GM18507 (cell line): ENCODE measurements at places on chromosomes 3 and 15.

GRCh38 chr15:59276225-59277178 is 69.9 kb downstream of the LDHAL6B start:
- no peak for DNase-seq

DNA sequence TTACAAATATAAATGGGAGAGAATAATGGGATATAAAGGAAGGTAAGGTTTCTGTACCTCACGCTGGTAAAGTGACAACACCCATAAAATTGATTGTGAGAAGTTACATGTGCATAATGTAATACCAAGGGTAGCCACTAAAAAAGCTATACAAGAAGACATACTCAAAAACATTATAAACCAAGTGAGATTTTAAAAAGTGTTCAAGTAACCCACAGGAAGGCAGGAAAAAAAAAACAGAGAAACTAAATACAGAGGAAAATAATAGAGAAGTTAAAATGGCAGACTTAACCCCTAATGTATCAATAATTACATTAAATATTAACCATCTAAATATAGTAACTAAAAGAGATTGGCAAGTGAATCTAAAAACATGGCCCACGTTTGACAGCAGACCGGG is 76.3 kb downstream of the PCSK6 start:
- DNase-seq, result no peak

- DNase-seq, result no peak
Measured at GRCh38 chr3:118707991-118708390, 326.7 kb downstream of the IGSF11 start.

DNA sequence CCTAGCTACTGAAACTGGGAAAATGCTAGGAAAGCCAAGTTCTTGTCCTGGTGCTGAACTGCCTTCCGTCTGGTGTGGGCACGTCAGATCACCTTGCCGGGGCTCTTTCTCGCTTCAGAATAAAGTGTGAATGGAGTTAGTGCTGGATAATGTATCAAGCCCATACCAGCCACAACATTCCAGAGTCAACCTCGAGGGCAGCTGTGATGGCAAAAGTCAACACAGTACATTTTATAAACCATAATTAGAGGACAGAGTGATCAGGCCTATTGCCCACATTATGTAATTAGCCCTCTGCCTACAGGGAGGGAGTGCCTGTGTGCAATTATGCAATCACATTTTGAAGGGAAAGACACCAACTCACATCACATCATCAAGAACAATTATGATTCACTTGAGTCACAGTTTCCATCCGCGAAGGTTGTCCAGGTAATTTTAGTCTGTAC is 165.2 kb downstream of the RORA start:
- no peak for DNase-seq

DNA sequence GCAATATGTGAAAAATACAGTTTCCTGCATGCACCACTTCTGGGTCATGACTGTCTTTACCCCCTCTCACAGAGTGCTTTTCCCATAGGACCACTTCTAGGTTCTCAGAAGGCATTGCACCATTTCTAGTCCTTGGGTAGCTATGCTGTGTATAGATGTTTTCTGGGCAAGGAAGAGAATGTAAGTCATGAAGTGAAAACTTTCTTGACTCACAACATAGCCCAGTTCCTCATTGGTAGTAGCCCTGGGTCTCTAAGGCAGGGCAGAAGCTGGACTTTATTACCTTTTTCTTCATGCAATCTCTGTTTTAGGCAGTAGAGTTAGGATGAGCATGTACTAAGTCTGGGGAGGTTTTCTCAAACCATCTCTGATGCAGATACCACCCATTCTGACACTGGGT is 203.1 kb downstream of the EPHB1 start:
- no peak for DNase-seq

DNA sequence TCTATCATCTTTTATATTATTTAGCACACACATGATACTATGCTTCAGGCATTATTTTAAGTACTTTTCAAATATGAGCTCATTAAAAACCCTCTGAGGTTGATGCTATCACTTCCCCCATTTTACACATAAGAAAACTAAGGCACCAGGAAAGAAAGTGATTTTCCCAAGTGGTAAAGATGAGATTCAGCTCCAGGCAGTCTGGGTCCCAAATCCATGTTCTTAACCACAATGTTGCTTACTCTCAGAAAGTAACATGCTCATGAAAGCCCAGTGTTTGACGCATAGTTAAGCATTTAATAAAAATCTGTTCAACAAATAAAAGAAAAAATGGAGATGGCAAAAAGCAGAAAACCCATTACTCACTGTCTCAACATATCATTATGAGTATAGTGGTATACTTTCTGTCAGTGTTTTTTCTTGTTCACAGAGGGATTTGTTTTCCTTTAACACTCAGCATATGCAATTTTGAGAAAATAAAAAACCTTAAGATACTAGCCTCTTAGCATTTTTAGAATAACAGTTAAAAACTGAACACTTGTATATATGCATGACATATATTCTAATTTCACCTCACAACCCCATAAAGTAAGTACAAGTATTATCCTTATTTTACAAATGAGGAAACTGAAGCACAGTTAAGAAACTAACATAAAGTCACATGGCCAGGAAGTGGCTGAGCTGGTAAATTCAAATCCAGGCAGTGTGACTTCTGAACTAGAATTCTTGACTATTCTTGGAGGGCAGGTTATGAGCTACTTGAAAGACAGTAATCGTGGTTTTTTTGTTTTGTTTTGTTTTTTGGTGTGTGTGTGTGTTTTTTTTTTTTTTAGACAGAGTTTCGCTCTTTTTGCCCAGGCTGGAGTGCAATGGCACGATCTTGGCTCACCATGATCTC is 10.4 kb downstream of the PEAK1 start:
- no peak for DNase-seq

- DNase-seq, result no peak
Measured at GRCh38 chr3:141279077-141279967, 47.7 kb downstream of the PXYLP1 start.

DNA sequence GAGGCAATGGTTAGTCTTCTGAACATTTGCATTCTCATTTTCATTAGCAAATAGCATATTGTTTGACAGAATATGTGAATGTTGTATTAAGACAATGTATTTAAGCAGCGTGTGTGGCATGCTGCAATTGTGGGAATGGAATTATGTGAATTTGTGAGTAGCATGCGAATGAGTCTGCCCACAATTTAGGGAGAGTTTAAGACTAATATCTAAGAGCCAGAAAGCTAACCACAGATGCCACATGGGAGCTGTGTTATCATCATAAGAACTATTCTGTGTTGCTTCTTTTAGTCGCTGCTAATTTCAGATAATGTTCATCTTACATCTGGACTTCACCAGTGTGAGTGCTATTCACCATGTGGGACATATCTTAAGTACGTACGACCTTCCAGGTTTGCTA is 494.5 kb downstream of the RBMS3 start:
- no peak for DNase-seq

- no peak for DNase-seq
Measured at GRCh38 chr3:98038286-98038685, 3.2 kb upstream of the GABRR3 start.

GRCh38 chr3:33889394-33890039 is 91.1 kb downstream of the PDCD6IP start:
- DNase-seq, result no peak

GRCh38 chr3:180466401-180467011 is 135.5 kb upstream of the TTC14 start:
- DNase-seq, result no peak

- no peak for DNase-seq
Measured at GRCh38 chr3:115478359-115478758, 145.0 kb upstream of the GAP43 start.

DNA sequence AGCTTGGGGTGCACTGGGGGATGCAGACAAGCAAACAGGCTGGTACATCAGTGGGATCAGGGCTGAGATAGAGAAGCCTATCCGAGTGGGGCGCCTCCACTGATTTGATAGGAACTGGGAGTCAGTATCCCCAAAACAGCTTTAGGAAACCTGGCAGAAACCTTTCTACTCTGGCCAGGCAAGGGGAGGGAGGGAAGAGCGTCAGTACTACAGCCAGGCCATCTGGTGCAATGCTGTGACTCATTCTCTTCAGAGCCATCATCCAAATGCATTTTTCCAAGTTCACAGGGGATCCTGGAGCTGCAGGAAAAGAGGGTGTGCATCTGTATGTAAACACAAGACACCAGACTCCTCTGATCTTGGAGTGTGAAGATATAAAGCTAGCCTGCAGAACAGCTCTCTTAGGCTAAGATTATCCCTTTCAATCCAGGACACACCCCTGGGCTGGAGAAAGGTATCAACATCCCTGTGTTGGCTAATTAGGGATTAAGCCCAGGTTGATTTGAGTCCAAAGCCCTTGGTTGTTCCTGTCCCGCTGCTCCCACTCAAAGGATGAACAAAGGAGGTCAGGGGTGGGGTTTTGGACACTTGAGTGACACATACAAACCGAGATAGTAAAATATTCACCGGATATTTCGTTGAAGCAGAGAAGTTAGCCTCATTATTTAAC is 9.3 kb downstream of the GALNT15 start:
- DNase-seq, result no peak

GRCh38 chr3:113948015-113948917 is 453 bp downstream of the ZDHHC23 start:
- peak; percentile 54 for DNase-seq

- DNase-seq, result no peak
Measured at GRCh38 chr3:127033786-127034185, 50.9 kb downstream of the PLXNA1 start.

DNA sequence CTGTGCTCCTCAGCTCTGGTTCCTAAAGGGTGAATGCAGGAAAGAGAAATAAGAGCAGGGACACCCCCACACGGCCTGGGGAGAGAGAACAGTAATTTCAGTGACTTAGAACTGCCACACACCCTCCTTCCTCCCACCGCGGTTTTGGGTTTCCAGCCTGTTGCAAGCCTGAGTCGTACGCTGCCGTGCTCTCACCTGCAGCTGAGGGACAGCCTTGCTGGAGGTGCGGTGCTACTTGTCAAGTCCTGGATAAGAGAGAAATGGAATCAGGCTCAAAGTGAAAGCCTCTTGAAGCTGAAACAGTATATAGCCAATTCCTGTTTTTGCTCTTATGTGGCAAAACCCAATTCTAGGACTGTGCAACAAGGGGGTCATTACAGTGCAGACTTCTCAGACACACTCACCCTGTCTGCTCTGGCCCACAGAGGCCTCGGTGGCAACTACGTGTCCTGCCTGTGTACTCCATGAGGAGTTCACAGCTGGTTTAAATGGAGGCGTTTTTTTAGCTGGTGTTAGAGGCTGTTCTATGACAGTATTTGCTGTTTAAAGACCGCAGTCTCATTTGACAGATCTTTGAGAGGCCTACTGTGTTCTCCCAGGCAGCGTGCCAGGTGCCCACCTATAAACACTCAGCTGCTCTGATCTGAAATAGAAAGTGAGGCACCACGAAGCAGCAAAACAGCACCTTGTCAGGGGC is 42.9 kb downstream of the TBC1D2B start:
- DNase-seq, result peak; percentile 28

- DNase-seq, result peak; percentile 78
Measured at GRCh38 chr3:52685285-52685708, 416 bp downstream of the PBRM1 start.

- no peak for DNase-seq
Measured at GRCh38 chr3:51502562-51502910, 2.7 kb upstream of the DCAF1 start.

GRCh38 chr3:118991775-118992174 is 42.9 kb downstream of the IGSF11 start:
- DNase-seq, result no peak

DNA sequence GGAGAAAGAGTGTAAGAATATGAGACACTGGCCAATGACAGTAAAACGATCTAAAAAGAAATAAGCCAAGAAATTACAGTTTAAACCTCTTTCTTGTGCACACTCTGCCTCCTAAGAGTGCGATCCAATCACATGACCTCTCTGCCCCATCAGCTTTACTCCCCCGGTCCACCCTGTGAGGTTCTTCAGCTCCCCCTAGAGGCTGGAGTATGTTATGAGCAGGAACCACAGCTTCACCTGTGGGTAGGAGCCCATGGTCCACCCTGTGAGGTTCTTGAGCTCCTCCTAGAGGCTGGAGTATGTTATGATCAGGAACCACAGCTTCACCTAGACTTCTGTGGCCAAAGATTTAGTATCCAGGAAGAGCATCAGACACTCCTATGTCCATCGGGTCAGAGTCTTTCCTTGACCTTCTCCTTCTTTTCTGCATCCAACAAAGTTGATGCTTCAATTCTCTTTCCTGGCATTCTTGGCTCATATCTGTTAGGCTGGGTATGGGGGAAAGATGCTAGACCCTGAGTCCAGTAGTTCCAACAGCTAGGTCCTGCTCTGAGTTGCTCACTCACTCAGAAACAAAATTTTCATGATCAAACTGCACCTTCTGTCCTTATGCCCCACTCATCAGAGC is 164.0 kb downstream of the MINAR1 start:
- peak; percentile 76 for DNase-seq

- DNase-seq, result no peak
Measured at GRCh38 chr3:143975554-143976152, 4.0 kb downstream of the DIPK2A start.

DNA sequence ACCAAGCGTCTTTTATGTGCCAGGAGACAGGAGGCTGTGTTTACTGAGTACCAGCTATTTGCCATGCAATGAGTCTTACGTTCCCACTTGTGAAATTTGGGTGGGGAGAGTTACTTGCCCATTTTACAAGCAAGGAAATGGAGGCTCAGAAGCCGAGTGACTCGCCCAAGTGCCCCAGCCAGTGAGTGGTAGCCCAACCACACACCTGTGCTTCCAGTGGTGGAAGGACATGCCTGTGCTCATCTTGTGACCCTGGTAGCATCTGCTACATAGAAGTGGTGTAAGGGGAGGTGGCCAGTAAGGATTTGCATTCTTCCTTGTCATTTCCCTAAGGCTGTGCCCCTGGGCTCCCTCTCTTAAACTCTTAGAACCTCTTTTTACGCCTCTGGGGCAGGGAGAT is 49.3 kb downstream of the FBLN2 start:
- no peak for DNase-seq

GRCh38 chr3:45214061-45214680 is 11.9 kb downstream of the TMEM158 start:
- DNase-seq, result no peak

- no peak for DNase-seq
Measured at GRCh38 chr15:39555885-39556284, 25.0 kb upstream of the THBS1 start.

GRCh38 chr3:147410526-147411237 is 1.5 kb downstream of the ZIC1 start:
- DNase-seq, result no peak

GRCh38 chr15:45523166-45523460 is 558 bp upstream of the SLC30A4 start:
- no peak for DNase-seq

GRCh38 chr15:67136802-67137201 is 71.4 kb downstream of the SMAD3 start:
- DNase-seq, result no peak

DNA sequence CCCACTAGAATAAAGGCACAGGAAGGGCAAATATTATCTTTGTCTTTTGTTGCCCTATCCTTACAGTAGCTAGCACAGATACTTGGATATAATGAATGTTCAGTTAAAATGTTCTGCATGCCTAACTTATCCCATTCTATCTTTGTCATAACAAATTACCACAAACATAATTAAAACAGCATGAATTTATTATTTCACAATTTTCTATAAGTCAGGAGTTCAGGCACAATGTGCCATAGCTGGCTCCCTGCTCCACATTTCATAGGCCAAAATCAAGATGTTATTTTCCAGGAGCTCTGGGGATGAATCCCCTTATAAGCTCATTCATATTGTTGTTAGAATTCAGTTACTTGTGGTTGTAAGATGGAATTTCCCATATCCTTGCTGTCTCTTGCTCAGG is 975.5 kb downstream of the IGSF11 start:
- no peak for DNase-seq

- no peak for DNase-seq
Measured at GRCh38 chr3:122101646-122102045, 46.5 kb downstream of the CD86 start.
